ENCODE measurements at places on chromosomes 3 and 15. TPM values are rescaled to one million over a fixed set of nuclear protein-coding genes. Genes with fewer than 3 reads are reported as not detected.

The CFAP20DC gene
- total RNA-seq, result not detected

The RAD51 gene
- total RNA-seq, result 0.27 TPM

The CPLX3 gene
- not detected for total RNA-seq

The GPR87 gene
- total RNA-seq, result not detected

The MBD4 gene
- 23.0 TPM for total RNA-seq
